Lung (tissue), 17 donors: ENCODE measurements at places on chromosomes 1 and 21. TPM values are rescaled to one million over a fixed set of nuclear protein-coding genes. Genes with fewer than 3 reads are reported as not detected.
A peak's percentile ranks its signal among the peaks of the same experiment; 100 is the strongest.

GRCh38 chr1:210736713-210737112 lies 397.2 kb downstream of the KCNH1 start:
- no peak for DNase-seq
- H3K4me3 ChIP-seq: no peak overlapping the region
- no peaks in the 10 kb centered on the region for H3K27me3 ChIP-seq
- H3K27ac ChIP-seq: no peak overlapping the region

DNA sequence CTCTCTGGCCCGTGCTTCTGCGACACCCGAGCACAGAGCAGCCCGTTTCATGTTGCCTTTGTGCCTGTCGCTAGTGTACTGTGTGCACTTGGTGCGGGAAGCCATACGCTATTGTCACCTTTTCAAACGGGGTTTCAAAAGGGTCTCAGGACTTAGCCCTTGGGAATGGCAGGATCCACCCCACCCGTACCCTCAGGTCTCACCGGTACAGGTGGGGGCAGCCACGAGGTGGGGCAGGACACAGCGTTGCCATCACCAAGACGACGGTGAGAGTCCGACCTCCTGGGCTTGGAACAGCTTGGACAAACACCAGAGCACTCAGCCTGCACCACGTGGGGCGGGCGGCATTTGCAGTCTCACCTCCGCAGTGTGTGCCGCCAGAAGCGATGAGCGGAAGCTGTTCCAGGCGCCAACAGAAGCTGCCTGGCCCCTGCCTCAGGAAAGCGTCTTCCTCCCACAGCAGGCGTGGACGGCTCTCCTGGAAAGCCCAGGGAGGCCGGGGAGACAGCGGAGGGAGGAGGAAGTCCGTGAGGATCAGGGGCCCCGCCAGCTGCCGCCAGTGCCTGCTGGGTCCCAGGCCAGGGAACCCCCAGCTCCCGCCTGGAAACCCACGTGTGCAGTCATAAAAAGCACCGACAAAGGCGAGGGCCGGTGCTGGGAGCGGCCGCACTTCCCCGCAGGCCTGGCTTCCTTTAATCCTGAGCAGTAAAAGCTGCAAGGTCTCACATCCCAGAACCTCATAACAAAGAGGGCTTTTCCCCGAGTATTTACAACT lies 131.3 kb upstream of the ARHGEF16 start:
- H3K36me3 ChIP-seq: no peaks in the 10 kb centered on the region
- H3K4me1 ChIP-seq: peaks cover 6% of the 10 kb centered on the region
- H3K27me3 ChIP-seq: peaks cover 16% of the 10 kb centered on the region
- DNase-seq: peak; percentile 75

PGLYRP4 gene
- total RNA-seq: 1.0 TPM

GRCh38 chr1:153466908-153467307 lies 6.5 kb upstream of the S100A7 start:
- peak; percentile 16 for DNase-seq
- H3K4me3 ChIP-seq: no peak overlapping the region
- no peaks in the 10 kb centered on the region for H3K36me3 ChIP-seq
- H3K27ac ChIP-seq: no peak overlapping the region

ARV1 gene
- total RNA-seq: 17.2 TPM

KDM5B gene
- 51.1 TPM for total RNA-seq

ERICH3 gene
- 17.3 TPM for total RNA-seq

GRCh38 chr1:35441926-35442579 lies 115.2 kb downstream of the KIAA0319L start:
- H3K4me3 ChIP-seq: no peak overlapping the region
- no peaks in the 10 kb centered on the region for H3K27me3 ChIP-seq
- no peak overlapping the region for H3K27ac ChIP-seq
- no peaks in the 10 kb centered on the region for H3K4me1 ChIP-seq
- DNase-seq: no peak

- H3K27me3 ChIP-seq: no peaks in the 10 kb centered on the region
- H3K4me3 ChIP-seq: no peak overlapping the region
- no peaks in the 10 kb centered on the region for H3K4me1 ChIP-seq
- H3K27ac ChIP-seq: no peak overlapping the region
Measured at GRCh38 chr1:202036595-202037387, 26.4 kb downstream of the ELF3 start.

DNA sequence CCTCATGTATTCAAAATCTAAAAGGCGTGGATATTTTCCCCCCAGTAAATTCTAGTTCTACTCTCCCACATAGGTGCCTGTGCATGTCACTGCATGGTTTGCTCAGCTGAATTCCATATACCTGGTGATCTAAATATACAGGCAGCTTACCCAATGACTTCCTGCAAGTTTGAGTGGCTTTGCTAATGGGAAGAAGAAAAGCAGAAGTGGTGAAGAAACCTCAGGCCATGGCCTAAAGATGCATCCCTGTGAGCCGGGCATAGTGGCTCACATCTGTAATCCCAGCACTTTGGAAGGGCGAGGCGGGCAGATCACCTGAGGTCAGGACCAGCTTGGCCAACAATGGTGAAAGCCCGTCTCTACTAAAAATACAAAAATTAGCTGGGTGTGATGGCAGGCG lies 11.5 kb downstream of the SLC44A3 start:
- H3K36me3 ChIP-seq: no peaks in the 10 kb centered on the region
- no peak for DNase-seq

- no peak overlapping the region for H3K4me3 ChIP-seq
- H3K27me3 ChIP-seq: no peaks in the 10 kb centered on the region
- H3K36me3 ChIP-seq: no peaks in the 10 kb centered on the region
Measured at GRCh38 chr1:188769181-188769580, 1708.5 kb downstream of the BRINP3 start.

FAM151A gene
- not detected for total RNA-seq

DNA sequence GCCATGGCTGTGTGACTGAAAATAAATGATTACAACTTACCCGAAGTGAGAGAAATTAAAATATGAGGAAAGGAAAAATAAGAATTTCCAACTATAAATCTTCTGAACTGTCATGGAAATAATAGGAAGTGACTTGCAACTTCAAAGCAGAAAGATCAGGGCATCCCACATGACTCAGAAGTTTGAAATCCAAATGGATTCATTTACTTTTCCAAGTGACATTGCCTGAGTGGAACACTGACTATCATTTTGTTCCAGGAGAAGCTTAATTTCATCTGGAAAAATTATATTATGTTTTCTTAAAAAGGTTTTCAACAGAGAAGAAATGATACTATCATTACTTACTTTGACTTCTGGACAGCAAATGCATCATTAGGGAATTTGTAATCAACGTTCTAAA lies 110.8 kb downstream of the GREM2 start:
- no peaks in the 10 kb centered on the region for H3K36me3 ChIP-seq
- H3K27ac ChIP-seq: no peak overlapping the region
- H3K4me3 ChIP-seq: no peak overlapping the region
- DNase-seq: no peak
- H3K4me1 ChIP-seq: no peaks in the 10 kb centered on the region
- no peaks in the 10 kb centered on the region for H3K27me3 ChIP-seq

GRCh38 chr1:243396876-243397275 lies 141.0 kb downstream of the SDCCAG8 start:
- no peaks in the 10 kb centered on the region for H3K27me3 ChIP-seq
- no peaks in the 10 kb centered on the region for H3K4me1 ChIP-seq
- H3K36me3 ChIP-seq: no peaks in the 10 kb centered on the region
- no peak for DNase-seq
- H3K4me3 ChIP-seq: no peak overlapping the region
- no peak overlapping the region for H3K27ac ChIP-seq

- peaks cover 19% of the 10 kb centered on the region for H3K4me1 ChIP-seq
- no peak overlapping the region for H3K4me3 ChIP-seq
- H3K27me3 ChIP-seq: no peaks in the 10 kb centered on the region
- H3K36me3 ChIP-seq: no peaks in the 10 kb centered on the region
- no peak overlapping the region for H3K27ac ChIP-seq
Measured at GRCh38 chr1:115705963-115706362, 62.6 kb downstream of the CASQ2 start.

TMCC2 gene
- 27.0 TPM for total RNA-seq

DNA sequence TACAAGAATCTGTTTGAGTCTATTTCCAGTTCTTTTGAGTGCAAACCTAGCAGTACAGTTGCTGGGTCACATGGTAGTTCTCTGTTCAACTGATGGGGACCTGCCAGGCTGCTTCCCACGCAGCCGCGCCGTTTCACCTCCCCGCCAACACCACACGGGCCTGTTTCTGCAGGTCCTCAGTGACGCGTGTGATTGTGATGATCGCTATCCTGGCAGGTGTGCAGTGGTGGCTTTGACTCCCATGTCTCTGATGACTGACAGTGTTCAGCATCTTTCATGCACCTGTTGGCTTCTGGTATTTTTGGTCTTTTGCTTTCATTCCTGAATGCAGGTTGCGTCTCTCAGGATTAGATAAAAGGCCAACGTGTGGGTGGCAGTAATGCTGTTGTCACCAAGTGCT lies 41.6 kb downstream of the FAAP20 start:
- no peak overlapping the region for H3K4me3 ChIP-seq
- H3K27ac ChIP-seq: no peak overlapping the region
- no peaks in the 10 kb centered on the region for H3K4me1 ChIP-seq
- H3K27me3 ChIP-seq: no peaks in the 10 kb centered on the region

DNA sequence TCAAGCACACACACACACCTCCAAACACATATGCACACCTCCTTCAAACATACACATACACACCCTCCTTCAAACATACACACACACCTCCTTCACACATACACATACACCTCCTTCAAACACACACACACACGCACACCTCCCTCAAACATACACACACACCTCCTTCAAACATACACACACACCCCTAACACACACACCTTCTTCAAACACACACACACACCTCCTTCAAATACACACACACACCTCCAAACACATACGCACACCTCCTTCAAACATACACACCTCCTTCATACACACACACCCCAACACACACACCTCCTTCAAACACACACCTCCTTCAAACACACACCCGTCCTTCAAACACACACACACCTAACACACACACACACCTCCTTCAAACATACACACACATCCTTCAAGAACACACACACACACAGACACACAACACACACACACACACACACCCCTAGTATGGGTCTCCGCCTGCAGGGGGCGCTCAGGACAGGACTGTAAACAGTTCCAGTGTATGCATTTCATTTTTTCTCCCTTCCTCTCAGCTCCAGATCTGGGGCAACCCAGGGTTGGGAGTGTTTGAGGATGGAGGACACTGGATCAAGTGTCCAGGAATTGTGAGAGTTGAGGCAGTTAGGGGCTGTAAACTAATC lies 12.1 kb downstream of the LGR6 start:
- no peaks in the 10 kb centered on the region for H3K27me3 ChIP-seq
- no peak overlapping the region for H3K4me3 ChIP-seq
- H3K36me3 ChIP-seq: no peaks in the 10 kb centered on the region
- DNase-seq: no peak

TIAM1 gene
- 15.3 TPM for total RNA-seq

GSTM3 gene
- 39.5 TPM for total RNA-seq

MYBPH gene
- not detected for total RNA-seq

DNA sequence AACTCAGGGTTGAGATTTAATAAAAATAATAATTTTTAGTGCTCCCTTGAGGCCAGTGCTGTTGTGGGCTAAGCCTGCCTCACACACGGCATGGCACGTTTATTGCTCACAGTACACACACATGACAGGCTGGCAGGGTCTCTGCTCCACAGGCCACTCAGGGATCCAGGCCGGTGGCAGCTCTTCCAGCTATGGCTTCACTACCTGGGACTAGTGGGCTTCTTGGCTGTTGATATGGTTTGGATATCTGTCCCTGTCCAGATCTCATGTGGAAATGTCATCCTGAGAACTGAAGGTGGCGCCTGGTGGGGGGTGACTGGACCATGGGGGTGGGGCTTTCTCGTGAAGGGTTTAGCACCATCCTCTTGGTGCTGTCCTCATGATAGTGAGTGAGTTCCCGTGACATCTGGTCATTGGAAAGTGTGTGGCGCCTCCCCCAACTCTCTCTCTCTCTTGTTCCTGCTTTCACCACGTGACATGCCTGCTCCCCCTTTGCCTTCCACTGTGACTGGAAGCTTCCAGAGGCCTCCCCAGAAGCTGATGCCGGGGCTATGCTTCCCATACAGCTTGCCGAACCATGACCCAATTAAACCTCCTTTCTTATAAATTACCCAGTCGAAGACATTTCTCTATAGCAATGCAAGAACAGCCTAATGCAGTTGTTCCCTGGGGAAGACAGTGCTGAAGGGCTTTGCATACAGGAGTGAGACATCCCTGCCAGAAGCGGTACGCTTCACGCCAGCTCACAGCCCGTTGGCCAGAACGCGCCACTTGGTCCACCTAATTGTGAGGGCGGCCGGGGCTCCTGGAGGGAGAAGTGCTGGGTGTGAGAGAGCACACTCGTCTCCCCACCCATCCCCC lies 226.9 kb upstream of the C1orf174 start:
- H3K27ac ChIP-seq: no peak overlapping the region
- H3K4me3 ChIP-seq: no peak overlapping the region
- H3K27me3 ChIP-seq: peaks cover 3% of the 10 kb centered on the region
- H3K4me1 ChIP-seq: no peaks in the 10 kb centered on the region

RNF186 gene
- not detected for total RNA-seq

C1QTNF12 gene
- total RNA-seq: 2.5 TPM

GRCh38 chr1:11518016-11518701 lies 39.2 kb downstream of the DISP3 start:
- H3K4me3 ChIP-seq: no peak overlapping the region
- no peaks in the 10 kb centered on the region for H3K27me3 ChIP-seq
- H3K27ac ChIP-seq: no peak overlapping the region
- no peak for DNase-seq
- H3K4me1 ChIP-seq: no peaks in the 10 kb centered on the region

DNA sequence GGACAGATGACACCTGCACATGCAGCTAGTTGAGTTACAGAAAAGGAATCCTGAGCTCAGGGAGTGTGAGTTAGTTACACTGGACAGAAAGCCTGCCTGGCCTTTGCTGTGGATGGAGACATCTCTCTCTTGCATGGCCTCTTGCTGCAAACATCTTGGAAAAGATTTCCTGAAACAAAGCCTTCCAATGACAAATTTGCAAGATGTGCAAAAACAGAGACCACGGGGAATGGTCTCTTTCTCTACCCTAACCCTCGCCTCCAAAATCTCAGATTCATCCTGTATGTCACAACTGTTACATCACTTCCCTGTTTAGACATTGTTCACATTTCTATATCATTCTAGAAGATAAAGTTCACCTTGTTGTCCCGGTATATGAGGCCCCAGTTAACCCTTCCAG lies 415.6 kb downstream of the RYR2 start:
- H3K36me3 ChIP-seq: no peaks in the 10 kb centered on the region
- DNase-seq: no peak
- no peak overlapping the region for H3K27ac ChIP-seq
- no peaks in the 10 kb centered on the region for H3K4me1 ChIP-seq
- H3K27me3 ChIP-seq: no peaks in the 10 kb centered on the region

KNCN gene
- total RNA-seq: not detected

SZRD1 gene
- total RNA-seq: 112 TPM

NIPAL3 gene
- 25.7 TPM for total RNA-seq

GRCh38 chr1:193031431-193031830 lies 27.7 kb downstream of the UCHL5 start:
- peak; percentile 32 for DNase-seq
- H3K4me3 ChIP-seq: no peak overlapping the region
- no peaks in the 10 kb centered on the region for H3K27me3 ChIP-seq
- H3K36me3 ChIP-seq: peaks cover 3% of the 10 kb centered on the region
- no peaks in the 10 kb centered on the region for H3K4me1 ChIP-seq

GRCh38 chr1:178948676-178949075 lies 77.0 kb upstream of the FAM20B start:
- no peaks in the 10 kb centered on the region for H3K36me3 ChIP-seq
- H3K27ac ChIP-seq: no peak overlapping the region
- DNase-seq: peak; percentile 66
- H3K4me3 ChIP-seq: no peak overlapping the region
- peaks cover 2% of the 10 kb centered on the region for H3K4me1 ChIP-seq
